IMR-90 (cell line): ENCODE measurements at places on chromosomes 4 and X. TPM values are rescaled to one million over a fixed set of nuclear protein-coding genes. Genes with fewer than 3 reads are reported as not detected.

BST1 gene
- 5.3 and 6.6 TPM in 2 replicates for total RNA-seq

FGF13 gene
- under 0.01 and 0.18 TPM in 2 replicates for total RNA-seq

P2RY10 gene
- not detected in 2 replicates for total RNA-seq

IL2RG gene
- total RNA-seq, result not detected in 2 replicates

F11 gene
- total RNA-seq, result not detected in 2 replicates

NAP1L2 gene
- total RNA-seq, result under 0.01 TPM in 1 of 2 replicates, not detected in the other

SMARCA1 gene
- total RNA-seq, result 31.0 and 71.4 TPM in 2 replicates

CABS1 gene
- total RNA-seq, result not detected in 2 replicates

TLR1 gene
- total RNA-seq, result 1.1 TPM in 2 replicates

GAB3 gene
- 1.9 and 2.2 TPM in 2 replicates for total RNA-seq

PASD1 gene
- not detected in 2 replicates for total RNA-seq

CTAG1B gene
- total RNA-seq, result not detected in 2 replicates

CXCR3 gene
- total RNA-seq, result not detected in 2 replicates

PROM1 gene
- not detected in 2 replicates for total RNA-seq

DOK7 gene
- total RNA-seq, result not detected in 2 replicates

POU3F4 gene
- total RNA-seq, result not detected in 2 replicates

S100G gene
- not detected in 2 replicates for total RNA-seq

S100P gene
- total RNA-seq, result not detected in 2 replicates

PORCN gene
- 3.3 and 4.1 TPM in 2 replicates for total RNA-seq

AMOT gene
- 5.3 and 9.1 TPM in 2 replicates for total RNA-seq

LRCH2 gene
- 4.3 and 8.1 TPM in 2 replicates for total RNA-seq

ADGRG4 gene
- not detected in 2 replicates for total RNA-seq

RBM47 gene
- total RNA-seq, result 0.83 and 1.1 TPM in 2 replicates

SPANXA1 gene
- not detected in 2 replicates for total RNA-seq

SLC6A14 gene
- total RNA-seq, result not detected in 2 replicates

JADE3 gene
- 4.4 and 4.7 TPM in 2 replicates for total RNA-seq

FRG2 gene
- not detected in 2 replicates for total RNA-seq

RBMXL3 gene
- not detected in 2 replicates for total RNA-seq

SPRY1 gene
- 1.4 and 1.9 TPM in 2 replicates for total RNA-seq

TLL1 gene
- total RNA-seq, result not detected in 2 replicates

MGAT4D gene
- total RNA-seq, result not detected in 2 replicates

PTTG2 gene
- not detected in 2 replicates for total RNA-seq

IL2 gene
- not detected in 2 replicates for total RNA-seq

CENPI gene
- total RNA-seq, result 24.2 and 25.8 TPM in 2 replicates

SPANXN3 gene
- total RNA-seq, result not detected in 2 replicates

VCX3B gene
- total RNA-seq, result not detected in 2 replicates

C4orf54 gene
- not detected in 2 replicates for total RNA-seq

VEGFD gene
- total RNA-seq, result under 0.01 and 0.18 TPM in 2 replicates

TRMT44 gene
- 7.3 and 9.7 TPM in 2 replicates for total RNA-seq

TMEM31 gene
- total RNA-seq, result not detected in 2 replicates

NSUN7 gene
- total RNA-seq, result not detected in 2 replicates

UGT2B11 gene
- total RNA-seq, result not detected in 2 replicates

AFM gene
- not detected in 2 replicates for total RNA-seq

CENPVL2 gene
- total RNA-seq, result not detected in 2 replicates

PRPS1 gene
- 137 and 162 TPM in 2 replicates for total RNA-seq

PRR32 gene
- total RNA-seq, result not detected in 2 replicates

TRAM1L1 gene
- 3.4 and 5.3 TPM in 2 replicates for total RNA-seq

PRKX gene
- total RNA-seq, result 13.1 and 14.9 TPM in 2 replicates

RAB40A gene
- total RNA-seq, result under 0.01 TPM in 2 replicates

GPC3 gene
- not detected in 2 replicates for total RNA-seq

MGST2 gene
- 4.8 and 8.1 TPM in 2 replicates for total RNA-seq

GAGE12E gene
- not detected in 2 replicates for total RNA-seq

STARD8 gene
- 1.6 and 1.7 TPM in 2 replicates for total RNA-seq

HSD17B11 gene
- 11.3 and 28.6 TPM in 2 replicates for total RNA-seq

CXorf49 gene
- total RNA-seq, result not detected in 2 replicates

ZGRF1 gene
- total RNA-seq, result 5.6 and 10.0 TPM in 2 replicates

TMSB15B gene
- total RNA-seq, result 5.6 and 7.9 TPM in 2 replicates
